ENCODE measurements at places on chromosomes 7 and 10.
A peak's percentile ranks its signal among the peaks of the same experiment; 100 is the strongest.

DNA sequence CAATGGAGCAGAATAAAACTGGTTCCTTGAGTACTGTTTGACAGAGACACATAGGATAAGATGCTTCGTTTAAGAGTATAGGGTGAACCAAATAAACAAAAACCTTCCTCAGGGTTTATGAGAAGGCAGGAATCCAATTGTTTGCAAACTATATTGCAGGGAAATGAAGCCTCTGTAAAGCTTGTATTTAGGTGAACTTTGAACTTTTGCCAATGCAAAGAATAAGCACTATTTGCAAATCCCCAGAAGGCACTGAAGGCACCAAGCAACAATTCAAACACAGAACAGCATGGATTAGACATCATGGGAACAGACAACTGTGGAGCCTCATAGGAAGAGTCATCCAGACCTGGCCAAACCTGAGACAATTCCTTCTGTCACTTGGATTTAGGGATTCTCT lies 47.1 kb upstream of the WASL start:
- DNase-seq = no peak

GRCh38 chr10:113732966-113733365 lies 18.5 kb upstream of the PLEKHS1 start:
- DNase-seq = peak; percentile 11

DNA sequence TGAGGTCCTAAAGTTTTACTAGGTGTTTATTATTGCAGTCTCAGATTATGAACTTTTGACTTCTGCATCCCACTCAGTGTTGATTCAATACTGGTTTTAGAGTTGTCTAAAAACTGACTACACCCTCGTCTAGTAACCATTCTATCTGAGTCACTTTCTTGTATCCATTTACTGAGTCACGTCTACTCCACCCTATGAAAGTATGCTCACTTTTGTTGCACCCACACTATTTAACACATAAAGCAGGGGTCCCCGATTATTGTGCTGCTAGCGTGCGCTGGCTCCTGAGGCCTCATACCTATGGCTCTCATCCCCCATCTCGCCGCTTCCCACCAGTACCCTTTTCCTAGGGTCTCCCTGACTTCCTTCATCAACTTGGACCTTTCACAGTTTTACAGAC lies 2.0 kb downstream of the SAMD9 start:
- DNase-seq = peak; percentile 56

GRCh38 chr7:85030893-85031292 lies 156.0 kb downstream of the SEMA3D start:
- DNase-seq = peak; percentile 71

GRCh38 chr7:20219446-20220292 lies 2.5 kb upstream of the MACC1 start:
- DNase-seq = peak; percentile 67

DNA sequence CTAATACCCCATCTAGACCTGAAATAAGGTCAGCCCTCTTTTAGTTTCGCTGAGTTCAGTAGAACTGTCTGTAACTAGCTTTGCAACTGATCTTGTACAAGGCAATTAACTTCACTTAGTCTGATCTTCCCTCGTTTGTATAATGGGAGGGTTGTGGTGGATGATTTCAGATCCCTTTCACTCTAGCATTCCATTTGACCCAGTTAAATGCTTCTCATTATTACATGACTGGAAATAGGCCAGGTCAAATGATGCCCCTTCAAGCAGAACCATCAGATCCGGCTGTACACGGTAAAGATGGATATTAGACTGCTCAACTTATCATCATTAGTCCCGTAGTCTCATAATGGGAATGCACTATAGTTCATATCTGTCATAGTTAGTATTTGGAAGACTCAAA lies 1009.0 kb downstream of the LRMDA start:
- no peak for DNase-seq

- DNase-seq = no peak
These were observed 32.8 kb upstream of the CDH23 start for GRCh38 chr10:71363936-71364335.

DNA sequence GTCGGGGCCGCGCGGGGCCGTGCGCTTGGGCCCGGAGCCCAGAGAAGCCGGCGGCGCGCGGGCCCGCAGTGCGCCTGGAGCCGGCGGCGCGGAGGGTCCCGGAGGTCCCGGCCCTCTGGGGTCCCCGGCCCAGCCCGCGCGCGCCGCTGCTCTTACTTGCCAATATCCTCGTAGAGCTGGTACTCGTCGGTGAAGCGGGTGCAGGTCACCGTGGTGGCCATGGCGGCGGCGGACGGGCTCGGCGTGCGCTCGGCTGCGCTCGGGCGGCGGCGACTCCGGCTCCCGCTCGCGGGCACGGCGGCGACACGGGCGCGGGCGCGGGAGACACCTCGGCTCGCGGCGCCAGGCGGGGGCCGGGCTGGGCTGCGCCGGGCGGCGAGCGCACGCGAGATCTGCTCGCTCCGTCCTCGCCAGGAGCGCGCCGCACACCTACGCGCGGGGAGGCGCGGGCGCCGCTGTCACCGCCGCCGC lies at the start of gene CAMK2B:
Gene CAMK2B, minus strand, starts transcription at position 394 of the 471 bp plus-strand sequence. Its CDS starts 173 bp downstream, at position 221.
- DNase-seq = no peak

DNA sequence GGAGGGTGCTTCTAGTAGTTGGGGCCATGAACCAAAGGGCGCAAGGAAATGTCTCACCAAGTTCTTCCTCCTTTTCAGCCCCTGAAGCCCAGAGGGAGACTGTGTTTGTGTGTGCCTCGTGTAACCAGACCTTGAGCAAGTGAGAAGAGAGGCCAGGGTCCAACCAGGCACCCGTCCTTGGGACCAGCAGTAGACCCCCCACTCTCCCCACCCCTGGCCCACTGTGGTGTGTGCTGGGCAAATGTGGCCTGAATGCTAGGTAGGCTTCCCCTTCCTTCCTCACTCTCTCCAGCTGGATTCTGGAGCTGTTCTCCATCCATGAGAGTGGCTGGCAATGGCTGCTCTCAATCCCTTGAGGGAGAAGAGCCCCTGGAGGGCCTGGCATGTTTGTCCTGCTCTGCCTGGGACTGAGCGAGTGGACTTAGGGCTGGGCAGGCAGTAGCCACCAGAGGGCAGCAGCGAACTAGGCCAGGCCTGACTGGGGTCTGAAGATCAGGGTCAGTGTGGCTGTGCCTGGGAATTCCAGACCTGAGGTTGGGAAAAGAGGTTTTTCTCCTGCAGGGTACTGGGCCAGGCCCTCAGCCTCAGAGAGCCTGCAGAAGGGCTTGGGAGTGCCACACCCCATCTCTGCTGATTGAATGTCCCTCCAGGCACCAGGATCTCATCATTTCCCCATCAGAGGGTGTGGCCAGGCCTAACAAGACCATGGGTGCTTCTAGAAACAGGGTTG lies 12.5 kb downstream of the SFRP5 start:
- DNase-seq = peak; percentile 49

GRCh38 chr7:106891548-106892410 lies 26.7 kb downstream of the PIK3CG start:
- no peak for DNase-seq

GRCh38 chr7:121547544-121548092 lies 151.5 kb upstream of the FAM3C start:
- peak; percentile 72 for DNase-seq

- DNase-seq = peak; percentile 64
These were observed 158.1 kb downstream of the BTAF1 start for GRCh38 chr10:92081641-92082040.

DNA sequence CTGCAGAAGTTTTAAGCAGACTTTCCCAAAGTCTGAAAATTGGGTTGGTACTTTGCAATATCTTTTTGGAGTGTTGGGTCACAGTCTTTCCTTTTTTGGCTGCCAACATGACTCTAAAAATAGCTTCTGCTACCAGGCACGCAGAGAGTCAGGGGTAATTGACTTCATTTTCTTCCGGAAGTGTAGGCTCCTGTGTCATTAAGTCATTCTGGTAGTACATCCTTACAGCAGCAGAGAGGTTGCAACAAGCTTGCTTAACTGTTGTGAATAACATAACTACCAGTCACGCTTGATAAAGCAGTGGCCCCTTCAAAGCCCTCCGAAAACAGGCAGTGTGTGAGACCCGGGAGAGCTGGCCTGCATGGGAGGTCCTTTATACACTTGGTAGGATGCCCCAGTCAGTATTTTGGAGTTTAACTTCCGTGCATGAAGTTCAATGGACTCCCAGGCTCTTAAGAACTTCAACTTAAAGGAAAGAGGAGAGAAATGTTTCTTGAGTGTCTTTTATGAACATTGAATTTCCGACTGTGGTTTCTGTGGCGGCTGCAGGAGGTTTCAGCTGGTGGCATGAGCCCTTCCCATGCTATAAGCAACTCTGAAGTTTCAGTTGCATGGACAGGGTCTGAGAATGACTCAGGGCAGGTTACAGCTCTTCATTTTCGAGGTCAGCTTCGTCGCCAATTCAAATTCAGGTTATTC lies 310.7 kb downstream of the GALNT17 start:
- DNase-seq = no peak

- DNase-seq = no peak
These were observed 136.0 kb upstream of the FAM20C start for GRCh38 chr7:56291-56913.

- DNase-seq = no peak
These were observed 346.9 kb downstream of the TYW1 start for GRCh38 chr7:67343572-67343971.

GRCh38 chr7:138625849-138626230 lies 75.3 kb downstream of the SVOPL start:
- DNase-seq = no peak

GRCh38 chr7:77426052-77426404 lies 9.9 kb upstream of the GSAP start:
- DNase-seq = no peak

DNA sequence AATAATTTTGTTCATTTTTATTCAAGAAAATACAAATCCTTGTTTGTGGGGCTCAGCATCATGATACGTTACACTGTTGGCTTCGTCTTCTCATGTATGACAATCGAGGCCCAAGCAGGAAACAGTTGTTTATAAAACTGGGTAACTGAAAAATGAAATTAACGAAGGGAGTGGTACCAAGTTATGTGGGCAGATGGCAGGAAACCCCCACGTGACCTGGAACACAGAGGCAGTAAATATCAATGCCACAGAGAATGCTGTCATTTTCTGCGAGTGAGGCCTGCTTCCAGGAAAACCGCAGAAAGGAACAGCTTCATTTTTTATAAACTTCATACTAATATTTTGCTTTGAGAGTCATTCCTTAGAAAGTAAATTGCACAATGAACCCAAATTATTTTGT lies 201.0 kb upstream of the ADARB2 start:
- no peak for DNase-seq

GRCh38 chr7:149718730-149719049 lies 54.7 kb downstream of the ZNF467 start:
- DNase-seq = no peak

- peak; percentile 9 for DNase-seq
These were observed 3.6 kb downstream of the VOPP1 start for GRCh38 chr7:55568613-55569268.

GRCh38 chr10:21368022-21368582 lies 157.4 kb downstream of the SKIDA1 start:
- no peak for DNase-seq

GRCh38 chr7:155448632-155449007 lies 9.3 kb upstream of the EN2 start:
- no peak for DNase-seq

DNA sequence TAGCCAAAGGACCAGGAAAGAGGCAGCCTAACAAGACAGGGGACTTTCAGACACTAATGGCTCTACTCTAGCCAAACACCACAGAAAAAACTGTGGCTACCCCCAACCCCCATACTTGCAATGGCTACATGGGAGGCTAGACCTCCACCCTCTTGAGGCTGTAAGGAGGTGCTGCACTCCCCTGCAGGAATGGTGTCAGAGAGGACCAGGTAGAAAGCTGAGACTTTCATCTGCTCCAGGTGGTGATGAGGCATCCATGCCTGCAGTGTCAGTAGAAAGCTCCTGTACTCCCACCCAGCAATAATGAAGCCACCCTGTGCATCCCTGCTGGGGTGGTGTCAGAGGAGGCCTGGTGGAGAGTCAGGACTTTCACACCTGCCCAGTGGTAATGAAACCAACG lies 18.9 kb upstream of the SORCS3 start:
- DNase-seq = no peak

GRCh38 chr10:6926971-6927370 lies 346.9 kb upstream of the PRKCQ start:
- no peak for DNase-seq

DNA sequence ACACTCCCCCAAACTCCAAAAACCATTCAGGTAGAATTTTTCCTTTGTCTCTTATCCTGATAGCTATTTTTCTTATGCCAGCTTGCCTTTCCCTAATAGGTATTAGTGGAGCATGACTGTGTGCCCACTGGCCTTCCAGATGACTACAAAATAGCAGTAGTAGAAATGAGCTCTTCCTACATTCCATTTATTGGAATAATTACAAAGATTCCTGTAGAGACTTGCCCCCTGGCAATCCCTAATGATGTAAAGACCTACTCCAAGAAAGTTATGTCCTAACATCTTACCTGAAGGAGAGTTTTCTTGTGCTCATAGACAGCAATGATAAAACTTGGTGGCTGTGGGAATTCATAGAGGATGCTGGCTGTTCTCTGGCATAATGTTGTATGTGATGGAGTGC lies 501.8 kb downstream of the GATA3 start:
- no peak for DNase-seq

DNA sequence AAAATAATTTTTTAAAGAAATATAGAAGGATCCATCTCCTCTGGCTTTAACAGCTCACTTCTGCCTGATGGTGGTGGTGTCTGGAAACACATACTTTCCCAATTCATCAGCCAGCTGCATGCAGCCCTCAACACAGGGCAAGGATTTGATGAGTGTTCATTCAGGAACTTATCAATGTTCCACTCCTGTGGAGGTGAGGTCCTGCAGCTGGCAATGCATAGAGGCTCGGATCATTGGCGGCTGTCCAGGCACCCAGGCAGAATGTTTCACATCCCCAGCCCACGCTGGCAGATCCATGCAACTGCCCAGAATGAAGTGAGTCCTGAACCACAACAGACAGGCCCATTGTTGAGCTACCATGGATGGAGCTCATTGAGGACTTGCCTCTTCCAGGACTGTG lies 55.2 kb upstream of the KCNMA1 start:
- DNase-seq = peak; percentile 44

- DNase-seq = peak; percentile 37
These were observed 38.3 kb downstream of the WBP1L start for GRCh38 chr10:102781921-102782557.

DNA sequence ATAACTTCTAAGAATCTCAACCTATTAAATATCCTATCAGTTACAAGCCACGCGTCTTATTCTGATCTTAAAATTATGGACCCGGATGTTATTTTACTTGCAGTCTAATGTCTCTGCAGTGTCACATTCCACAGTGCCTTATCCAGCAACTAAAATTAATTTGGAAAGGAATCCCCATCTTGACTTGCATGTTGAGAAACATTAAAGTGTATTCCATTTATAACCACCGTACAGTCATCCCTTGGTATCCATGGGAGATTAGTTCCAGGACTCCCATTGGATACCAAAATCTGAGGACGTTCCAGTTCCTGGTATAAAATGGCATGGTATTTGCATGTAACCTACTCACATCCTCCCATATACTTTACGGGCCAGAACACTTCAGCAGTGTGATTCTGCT lies 194.7 kb downstream of the ARHGAP21 start:
- DNase-seq = no peak

All from AG10803 (cell line).